ENCODE measurements at places on chromosomes 12 and 14.

DNA sequence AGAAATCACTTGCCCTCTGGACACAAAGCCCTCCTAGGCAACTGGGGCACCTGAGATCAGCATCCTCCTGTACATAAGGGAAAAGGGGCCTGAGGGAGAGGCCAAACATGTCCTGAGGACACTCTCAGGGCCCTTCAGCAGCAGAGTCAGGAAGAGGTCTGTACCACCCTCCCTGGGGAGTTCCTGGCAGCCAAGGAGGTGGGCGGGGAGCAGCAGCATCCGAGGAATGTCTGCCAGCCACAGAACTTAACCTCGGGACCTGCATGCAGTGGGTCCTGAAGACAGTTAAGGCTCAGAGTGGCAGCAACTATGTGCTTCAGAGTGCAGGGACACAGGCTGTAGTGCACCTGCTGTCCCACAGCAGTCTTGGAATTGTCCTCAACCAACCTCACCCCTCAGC is 62.1 kb downstream of the SPTB start:
- DNase-seq: no peak

DNA sequence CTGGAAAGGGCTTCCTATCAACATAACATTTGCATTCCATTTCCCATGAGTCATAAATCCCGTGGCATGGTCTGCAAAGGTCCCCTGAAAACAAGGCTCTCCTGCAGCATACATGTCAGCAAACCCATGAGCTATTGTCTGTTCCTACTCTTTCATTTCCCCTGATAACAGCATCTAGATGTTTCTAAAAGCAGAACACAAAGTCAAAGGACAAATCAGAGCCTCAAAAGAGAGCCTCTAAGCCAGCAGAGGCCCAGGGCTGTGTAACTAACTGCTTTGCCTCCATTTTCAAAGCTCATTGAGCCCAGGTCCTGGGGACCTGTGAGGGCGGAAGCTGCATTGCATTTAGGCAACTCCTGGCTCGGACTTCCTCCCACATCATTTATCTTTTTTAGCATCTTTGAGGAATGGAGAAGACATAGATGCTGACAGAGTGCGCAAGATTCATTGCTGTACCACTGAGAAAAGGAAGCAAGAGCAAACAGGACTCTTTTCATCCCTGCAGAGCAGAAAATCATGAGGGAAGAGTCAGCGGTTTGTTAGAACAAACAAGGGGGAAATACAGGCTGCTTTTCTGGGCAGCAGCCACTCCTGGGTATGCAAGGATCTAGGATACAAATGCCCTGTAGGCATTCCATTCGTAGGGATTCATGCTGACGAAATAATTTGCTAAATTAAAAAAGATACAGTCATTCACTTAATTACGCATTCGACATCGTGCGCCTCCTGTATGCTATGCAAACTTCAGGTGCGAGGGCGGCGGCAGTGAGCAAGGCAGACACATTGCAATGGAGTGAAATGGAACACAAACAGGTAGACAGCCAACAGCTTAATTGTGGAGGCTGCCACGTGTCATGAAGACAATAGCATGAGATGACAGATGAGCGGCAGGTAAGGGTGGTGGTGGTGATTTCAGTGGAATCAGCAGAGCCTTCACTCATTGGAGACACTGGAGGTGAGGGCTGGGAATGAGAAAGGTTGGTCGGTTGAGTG is 131.0 kb downstream of the TMEM132D start:
- DNase-seq: no peak

- no peak for DNase-seq
Observed at GRCh38 chr12:98224584-98225221, 290.7 kb upstream of the TMPO start.

DNA sequence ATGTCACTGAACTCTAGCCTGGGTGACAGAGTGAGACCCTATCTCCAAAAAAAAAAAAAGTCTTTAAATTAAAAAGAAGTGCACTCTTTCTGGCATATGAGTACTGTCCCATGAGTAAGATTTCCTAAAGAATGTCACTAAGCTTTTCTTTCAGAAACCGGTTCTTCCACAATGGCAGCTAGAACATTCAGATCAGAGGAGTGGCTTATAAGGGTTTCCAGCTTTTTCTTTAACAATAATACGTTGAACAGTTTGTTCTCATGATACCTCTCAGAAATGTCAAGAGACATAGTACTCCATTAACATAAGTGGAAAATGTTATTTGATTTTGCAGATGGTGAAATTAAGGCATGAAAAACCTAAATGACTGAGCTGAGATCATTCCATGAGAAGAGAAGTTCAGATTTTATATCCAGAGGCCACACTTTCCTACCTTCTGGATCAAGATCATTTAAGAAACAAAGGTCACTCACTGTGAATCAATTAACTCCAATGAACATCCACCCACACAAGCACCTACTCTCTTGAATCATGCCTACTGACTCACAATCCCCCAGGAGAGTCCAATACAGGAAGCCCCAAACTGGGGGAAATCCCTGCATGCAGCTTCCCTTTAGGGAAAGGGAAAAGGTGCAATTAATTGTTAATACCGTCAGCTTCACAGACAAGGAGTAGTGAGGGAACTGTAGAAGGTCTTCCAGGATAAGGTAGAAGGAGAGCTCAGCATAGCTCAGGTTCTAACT is 86.9 kb downstream of the SPTSSA start:
- no peak for DNase-seq

GRCh38 chr14:101426466-101426865 is 134.8 kb upstream of the DIO3 start:
- DNase-seq: no peak

DNA sequence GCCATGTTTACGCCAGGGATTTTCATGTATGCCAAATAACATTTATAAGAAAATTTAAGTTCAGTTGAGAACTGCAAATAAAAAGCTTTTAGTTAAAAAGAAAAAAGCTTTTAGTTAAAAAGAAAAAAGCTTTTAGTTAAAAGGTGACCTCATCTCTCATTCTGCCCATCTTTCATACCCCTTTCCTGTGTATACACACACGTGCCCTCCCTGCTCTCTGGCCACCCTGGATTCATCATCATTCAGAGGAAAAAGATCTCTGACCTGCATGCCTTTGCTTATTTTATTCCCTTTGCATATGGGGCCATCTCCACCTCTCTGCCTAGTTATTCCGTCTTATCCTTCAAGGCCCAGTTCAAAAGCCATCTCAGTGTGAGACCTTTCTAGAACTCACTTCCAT is 38.1 kb upstream of the CDK17 start:
- DNase-seq: no peak

GRCh38 chr14:32986791-32987540 is 48.3 kb downstream of the NPAS3 start:
- DNase-seq: no peak

GRCh38 chr12:27899151-27899661 is 73.3 kb downstream of the PTHLH start:
- no peak for DNase-seq

DNA sequence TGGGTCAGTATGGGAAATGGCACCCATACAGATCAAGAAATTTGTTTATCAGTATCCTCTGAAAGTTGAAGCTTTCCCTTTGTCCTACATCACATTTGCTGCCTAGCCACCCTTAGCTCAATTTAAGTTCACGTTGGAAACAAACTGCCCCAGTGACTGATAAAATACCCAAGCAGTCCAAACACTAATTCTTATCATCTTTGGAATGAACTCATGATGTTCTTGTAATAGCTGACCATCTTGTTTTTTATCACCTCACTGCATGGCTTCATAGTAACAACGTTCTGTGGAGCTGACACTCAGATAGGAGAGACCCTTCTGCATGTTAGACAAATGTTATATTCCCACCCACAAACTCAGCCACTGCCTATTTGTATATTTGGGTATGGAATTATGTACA is 93.4 kb downstream of the GPR135 start:
- DNase-seq: no peak

GRCh38 chr12:49230805-49231194 is 34.1 kb upstream of the TUBA1C start:
- no peak for DNase-seq

DNA sequence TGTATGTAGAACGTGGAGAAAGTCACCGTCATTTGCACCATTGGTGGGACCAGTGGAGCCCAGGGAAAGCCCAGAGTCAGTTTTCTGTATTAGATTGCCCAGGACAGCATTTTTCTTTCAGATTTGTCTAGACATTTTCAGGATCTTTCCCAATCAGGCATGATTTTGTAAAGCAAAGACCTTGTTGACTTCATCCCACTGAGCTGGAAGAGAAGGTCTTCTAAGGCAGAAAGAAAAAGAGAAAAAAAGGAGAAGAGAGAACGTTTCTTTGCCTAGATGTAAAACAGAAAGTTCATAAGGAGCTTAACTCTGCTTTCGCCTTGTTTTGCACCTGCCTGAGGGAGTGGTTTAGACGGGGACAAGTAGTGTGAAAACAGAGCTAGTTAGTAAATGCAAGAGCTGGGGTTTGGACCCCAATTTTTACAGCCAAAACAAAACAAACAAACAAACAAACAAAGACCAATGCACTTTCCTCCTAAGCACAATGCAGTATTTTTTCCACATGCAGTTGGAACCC is 273.1 kb downstream of the ZFP36L1 start:
- DNase-seq: no peak

GRCh38 chr12:48389409-48389808 is 38.7 kb upstream of the ZNF641 start:
- DNase-seq: no peak

DNA sequence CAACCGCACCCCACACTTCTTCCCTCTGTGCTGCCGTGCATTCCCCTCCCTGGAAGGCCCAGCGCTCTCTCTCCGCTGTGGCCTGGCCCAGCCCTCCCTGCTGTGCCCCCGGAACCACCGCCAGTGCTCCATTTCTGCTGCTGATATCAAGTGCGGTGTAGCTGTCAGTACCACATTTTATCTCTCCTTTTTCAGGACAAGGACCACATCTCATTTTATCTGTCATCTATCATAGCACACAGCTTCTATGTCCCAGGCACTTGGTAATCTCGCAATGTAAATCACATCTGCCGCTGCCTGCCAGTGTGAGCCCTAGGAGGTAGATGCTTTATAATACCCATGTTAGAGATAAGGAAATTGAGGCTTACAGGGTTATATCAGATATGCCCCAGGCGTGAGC is 18.3 kb downstream of the IL31 start:
- DNase-seq: no peak

DNA sequence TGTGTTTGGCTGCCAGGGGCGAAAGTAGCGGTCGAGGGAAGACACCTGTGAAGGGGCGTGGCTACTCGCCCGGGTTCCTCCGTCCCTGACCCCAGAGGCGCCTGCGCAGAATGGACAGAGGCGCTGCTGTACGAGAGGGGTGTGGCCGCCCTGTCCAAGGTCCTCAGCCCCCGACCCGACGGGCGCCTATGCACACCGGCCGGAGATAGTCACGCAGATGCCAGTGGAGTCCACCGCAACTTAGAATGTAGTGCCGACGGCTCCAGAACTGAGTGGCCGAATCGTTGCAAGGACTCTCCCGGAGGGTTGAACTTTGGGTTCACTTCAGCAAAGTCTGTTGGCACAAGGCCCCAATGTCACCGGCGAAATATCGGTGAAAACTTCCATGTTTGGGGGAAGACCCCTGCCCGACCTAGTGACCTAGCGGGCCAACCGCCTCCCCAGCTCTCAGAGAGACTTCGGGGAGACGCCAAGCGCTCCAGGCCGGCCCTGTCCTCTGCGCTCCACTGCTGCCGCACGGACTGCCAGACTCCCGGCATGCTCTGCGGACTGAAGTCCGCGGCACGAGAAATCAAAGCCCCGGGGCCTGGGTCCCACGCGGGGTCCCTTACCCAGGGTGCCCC is 541 bp upstream of the RNU6-7 start:
- peak; percentile 34 for DNase-seq

DNA sequence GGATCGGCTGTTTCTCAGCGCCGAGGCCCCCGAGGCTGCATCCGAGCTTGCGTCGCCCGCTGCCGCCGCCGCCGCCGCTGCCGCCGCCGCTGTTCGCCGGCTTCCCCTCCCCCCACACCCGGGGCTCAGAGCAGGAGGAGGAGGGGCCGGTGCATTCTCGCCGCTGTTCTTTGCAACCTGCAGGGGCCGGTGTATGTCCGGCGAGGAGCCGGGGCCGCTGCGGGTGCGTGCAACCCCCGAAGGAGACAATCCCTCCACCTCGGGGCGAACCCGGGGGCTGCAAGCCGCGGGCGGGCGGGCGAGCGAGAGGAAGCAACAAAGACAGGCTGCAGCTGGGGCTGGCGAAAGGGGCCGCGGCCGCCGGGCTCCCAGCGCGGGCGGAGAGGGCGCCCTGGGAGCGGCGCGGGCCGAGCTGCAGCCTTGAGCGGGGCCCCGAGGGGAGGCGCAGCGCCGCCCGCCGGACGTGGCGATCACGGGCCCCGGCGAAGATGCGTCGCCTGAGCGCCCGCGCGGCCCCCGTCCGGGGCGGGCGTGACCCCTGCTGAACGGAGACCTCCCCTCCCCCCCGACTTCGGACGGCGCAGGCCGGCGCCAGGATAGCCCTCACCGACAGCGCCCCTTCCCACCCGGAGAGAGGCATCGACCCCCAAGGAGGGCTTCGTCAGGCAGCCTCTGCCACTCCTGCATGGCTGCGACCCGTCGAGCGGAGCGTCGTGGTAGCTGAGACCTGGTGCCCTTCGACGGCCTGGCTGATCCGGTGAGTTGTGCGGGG is 702 bp downstream of the FAM222A start:
- DNase-seq: peak; percentile 42

DNA sequence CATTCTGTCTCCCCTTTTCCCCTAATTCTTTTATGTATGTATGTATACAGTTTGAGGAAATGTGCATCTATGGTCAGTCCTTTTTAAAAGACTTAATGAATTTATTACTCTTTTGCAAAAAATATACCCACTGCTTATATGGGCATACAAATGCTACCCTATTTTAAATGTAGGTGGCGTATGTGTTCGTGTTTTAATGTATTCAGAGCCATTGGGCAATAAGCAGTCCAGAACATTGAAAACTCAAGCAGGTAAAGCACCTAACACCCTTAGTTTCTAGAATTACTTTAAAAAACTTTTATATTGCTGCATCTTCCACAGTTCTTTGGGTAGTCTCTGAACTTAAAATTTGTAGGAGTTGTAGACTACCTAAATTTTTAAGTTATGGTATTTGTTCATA is 42.6 kb upstream of the A2ML1 start:
- no peak for DNase-seq

- DNase-seq: no peak
Observed at GRCh38 chr12:124844411-124845397, 19.0 kb downstream of the SCARB1 start.

DNA sequence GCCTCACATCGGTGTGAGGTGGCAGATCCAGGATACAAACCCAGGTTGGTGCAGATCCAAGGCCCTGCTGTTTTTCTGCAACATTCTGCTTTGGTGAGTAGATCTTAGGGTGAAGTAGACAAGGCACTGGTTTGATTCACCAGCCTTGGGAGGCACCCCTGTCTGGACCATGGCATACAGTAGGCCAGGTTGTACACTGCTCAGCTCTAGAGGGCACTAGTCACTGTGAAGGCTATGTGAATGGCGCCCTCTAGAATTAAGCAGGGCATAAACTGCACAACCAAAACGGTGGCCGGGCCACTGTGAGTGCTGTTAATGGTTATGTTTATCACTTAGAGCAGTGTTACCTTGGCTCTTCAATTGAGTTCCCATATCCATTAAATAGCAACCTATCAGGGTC is 280.6 kb upstream of the PWP1 start:
- DNase-seq: no peak

DNA sequence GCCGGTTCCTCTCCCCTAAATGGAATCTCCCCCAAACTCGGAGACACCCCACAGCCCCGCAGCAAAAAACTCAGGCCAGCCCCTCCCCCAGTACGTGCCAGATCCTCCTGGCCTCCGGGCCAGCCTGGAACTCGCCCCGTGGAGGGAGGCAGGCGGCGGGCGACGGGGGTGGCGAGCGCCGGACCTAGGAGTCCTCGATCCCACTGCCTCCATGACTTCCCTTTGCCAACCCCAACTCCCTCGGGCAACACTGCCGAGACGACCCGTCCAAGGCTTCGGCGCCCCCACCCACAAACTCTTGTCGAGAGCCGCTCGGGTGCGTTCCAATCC is 400 bp downstream of the ADCY6 start:
- no peak for DNase-seq

- DNase-seq: no peak
Observed at GRCh38 chr14:79137045-79137430, 966.9 kb downstream of the NRXN3 start.
